ENCODE measurements at places on chromosomes 5 and 9.

- H3K4me3 ChIP-seq, result no peak overlapping the region
- no peaks in the 10 kb centered on the region for H3K4me1 ChIP-seq
- no peaks in the 10 kb centered on the region for H3K36me3 ChIP-seq
These were observed 31.7 kb upstream of the NR3C1 start for GRCh38 chr5:143435210-143435657.

- no peaks in the 10 kb centered on the region for H3K27me3 ChIP-seq
- no peak overlapping the region for H3K27ac ChIP-seq
- H3K4me1 ChIP-seq, result no peaks in the 10 kb centered on the region
- H3K36me3 ChIP-seq, result no peaks in the 10 kb centered on the region
These were observed 28.1 kb upstream of the UGCG start for GRCh38 chr9:111868475-111868874.

DNA sequence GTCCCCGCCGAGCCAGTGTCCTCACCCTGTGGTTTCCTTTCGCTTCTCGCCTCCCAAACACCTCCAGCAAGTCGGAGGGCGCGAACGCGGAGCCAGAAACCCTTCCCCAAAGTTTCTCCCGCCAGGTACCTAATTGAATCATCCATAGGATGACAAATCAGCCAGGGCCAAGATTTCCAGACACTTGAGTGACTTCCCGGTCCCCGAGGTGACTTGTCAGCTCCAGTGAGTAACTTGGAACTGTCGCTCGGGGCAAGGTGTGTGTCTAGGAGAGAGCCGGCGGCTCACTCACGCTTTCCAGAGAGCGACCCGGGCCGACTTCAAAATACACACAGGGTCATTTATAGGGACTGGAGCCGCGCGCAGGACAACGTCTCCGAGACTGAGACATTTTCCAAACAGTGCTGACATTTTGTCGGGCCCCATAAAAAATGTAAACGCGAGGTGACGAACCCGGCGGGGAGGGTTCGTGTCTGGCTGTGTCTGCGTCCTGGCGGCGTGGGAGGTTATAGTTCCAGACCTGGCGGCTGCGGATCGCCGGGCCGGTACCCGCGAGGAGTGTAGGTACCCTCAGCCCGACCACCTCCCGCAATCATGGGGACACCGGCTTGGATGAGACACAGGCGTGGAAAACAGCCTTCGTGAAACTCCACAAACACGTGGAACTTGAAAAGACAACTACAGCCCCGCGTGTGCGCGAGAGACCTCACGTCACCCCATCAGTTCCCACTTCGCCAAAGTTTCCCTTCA is 1.4 kb downstream of the GLIS3 start:
- H3K4me1 ChIP-seq, result peaks cover 19% of the 10 kb centered on the region
- H3K4me3 ChIP-seq, result peak overlapping the region; percentile 88
- no peaks in the 10 kb centered on the region for H3K36me3 ChIP-seq
- no peaks in the 10 kb centered on the region for H3K27me3 ChIP-seq
- H3K27ac ChIP-seq, result peak overlapping the region; percentile 93
- DNase-seq, result peak; percentile 39

GRCh38 chr9:117809751-117810150 is 105.5 kb downstream of the TLR4 start:
- DNase-seq, result no peak
- H3K36me3 ChIP-seq, result no peaks in the 10 kb centered on the region
- H3K27me3 ChIP-seq, result no peaks in the 10 kb centered on the region
- H3K4me1 ChIP-seq, result no peaks in the 10 kb centered on the region
- no peak overlapping the region for H3K4me3 ChIP-seq

DNA sequence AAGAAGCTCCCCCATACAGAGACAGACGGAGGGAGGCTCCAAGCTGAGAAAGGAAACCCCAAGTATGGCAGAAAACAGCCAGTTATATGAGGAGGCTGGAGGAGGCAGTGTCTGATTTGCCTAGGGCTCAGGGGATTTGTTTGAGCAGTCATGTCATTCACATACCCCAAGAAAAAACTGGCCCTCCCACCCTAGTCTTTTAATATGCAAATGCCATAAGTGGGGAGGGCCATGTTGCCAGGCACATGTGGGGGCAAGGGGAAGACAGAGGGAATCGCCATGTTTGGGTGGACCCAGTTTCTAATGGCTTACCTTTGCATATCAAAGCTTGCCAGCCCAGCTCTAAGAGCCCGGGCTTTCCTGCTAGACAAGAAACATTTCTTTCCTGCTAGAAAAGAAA is 1163.8 kb downstream of the TAF11L14 start:
- H3K4me1 ChIP-seq, result no peaks in the 10 kb centered on the region
- no peaks in the 10 kb centered on the region for H3K36me3 ChIP-seq
- H3K27me3 ChIP-seq, result no peaks in the 10 kb centered on the region
- no peak for DNase-seq
